ENCODE measurements at places on chromosomes 6 and 20.

GRCh38 chr6:160198606-160199211, 59.9 kb downstream of the SLC22A2 start:
- no peak for DNase-seq

- no peak for DNase-seq
These were observed 21.2 kb upstream of the NOP56 start for GRCh38 chr20:2631228-2631627.

- no peak for DNase-seq
These were observed 3.9 kb downstream of the PLCG1 start for GRCh38 chr20:41141153-41141815.

DNA sequence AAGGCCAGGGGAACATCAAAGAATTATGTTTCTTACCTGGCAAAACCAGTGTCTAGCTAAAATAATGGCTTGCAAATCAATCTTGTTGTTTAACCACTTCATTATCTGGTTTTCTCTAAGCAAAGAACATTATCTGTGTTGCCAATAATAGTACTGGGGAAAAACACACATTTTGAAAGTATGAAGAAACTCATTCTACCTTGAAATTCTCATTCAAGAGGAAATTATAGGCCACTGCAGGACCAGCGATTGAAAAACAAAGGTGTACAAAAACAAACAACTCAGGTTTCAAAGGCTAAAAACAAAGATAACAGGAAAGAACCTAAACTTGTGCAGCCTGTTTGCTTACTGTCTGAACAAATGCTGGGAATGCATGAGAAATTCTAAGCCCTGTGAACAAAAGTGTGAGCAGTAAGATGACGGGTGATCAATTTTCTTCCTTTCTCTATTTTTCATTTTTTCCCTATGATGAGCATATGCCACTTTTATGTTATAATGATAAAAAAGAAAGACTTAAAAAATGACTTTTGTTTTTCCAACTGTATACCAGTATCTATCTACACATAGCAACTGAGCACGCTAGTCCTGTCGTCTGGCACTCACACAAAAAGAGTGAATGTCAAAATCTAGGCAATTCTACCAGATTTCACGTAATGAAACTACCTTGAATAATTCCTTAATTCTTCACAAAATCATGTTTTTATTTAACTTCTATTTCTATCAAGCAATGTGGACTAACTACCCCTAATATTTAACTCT, 117.9 kb downstream of the SGK1 start:
- DNase-seq = no peak

- DNase-seq = no peak
These were observed 147.2 kb upstream of the EYA4 start for GRCh38 chr6:133093956-133094355.

DNA sequence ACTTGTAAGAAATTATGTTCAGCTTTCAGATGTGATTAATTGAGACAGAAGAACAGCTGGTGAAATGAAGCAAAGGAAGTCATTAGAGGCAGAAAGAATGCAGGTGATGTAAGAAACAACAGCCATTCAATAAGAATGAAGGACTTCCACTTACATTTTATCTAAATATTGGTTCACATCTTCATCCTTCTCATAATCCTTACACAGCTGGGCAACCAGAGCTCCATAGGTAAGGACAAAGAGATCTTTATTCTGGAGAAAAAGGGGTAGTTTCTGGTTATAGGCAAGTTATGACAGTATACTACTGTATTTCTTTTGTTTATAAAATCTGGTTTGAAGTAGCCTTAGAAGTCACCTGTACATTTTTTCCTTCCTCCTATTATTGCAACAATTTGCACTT, 2.3 kb downstream of the TRAPPC3L start:
- DNase-seq = no peak

- no peak for DNase-seq
These were observed 105.6 kb downstream of the DCDC2 start for GRCh38 chr6:24252280-24252679.

Data from SK-N-DZ (cell line).